ENCODE measurements at places on chromosomes 3 and 15.
A peak's percentile ranks its signal among the peaks of the same experiment; 100 is the strongest.

DNA sequence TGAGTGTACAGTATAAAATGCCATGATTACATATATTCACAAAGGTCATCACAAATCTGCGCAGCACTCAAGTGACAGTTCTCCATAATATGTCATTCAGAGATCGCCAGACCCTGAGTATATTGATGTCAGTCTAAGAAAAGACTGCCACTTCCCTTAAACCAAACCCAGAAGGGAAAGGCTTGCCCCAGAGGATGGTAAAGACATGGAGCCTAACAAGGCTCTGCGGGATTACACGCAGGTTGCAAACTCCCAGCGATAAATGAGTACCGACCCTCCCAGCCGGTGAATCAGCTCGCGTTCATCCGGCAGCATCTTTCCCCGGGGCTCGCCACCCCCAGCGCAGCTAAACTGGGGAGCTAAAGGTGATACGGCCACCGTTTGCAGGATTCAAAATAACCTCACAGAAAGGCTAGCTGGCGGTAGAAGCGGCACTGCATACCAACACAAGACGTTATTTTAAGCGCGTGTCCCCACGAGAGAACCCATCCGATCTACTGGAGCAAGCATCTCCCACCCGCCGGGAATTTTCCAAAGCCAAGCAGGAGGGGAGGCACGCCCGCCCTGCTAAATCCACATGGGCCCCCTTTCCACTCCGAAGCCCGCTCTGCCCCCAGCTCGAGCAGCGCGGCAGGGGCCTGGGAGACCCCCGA lies 643 bp downstream of the MYO5A start:
- peak; percentile 35 for DNase-seq

DNA sequence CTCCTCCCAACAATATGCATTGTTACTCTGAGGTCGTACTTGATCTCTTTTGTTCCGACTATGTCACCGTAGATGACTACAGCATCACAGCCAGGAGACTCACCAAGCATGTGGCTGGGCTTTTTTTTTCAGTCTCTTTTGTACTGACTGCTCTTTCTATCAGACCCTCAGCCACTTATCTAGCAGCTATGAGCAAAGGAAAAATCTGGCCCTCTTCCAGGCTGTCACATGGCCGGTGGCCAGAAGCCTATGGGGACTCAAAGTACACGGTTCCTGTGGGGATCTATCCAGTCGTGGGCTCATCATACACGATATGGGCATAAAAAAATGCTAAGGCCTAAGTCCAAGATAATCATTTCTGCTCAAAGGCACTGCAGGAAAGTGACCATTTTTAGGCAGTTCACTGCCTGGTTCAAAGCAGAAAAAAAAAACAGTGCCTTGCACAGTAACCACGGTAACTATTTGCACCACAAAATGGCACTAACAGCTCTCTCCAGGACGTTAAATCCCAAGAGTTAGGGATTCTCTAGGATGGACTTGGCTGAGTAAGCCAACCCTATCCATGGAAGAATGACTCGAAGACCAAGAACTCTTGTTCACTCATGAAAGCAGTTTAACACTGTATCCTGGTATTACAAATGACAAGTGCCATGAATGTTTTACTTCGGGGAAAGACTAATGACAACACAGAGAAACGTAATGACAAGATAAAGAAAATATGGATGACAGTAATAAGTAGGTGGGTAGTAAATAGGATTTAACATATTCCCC lies 50.3 kb downstream of the SHQ1 start:
- no peak for DNase-seq

- DNase-seq: no peak
These were observed 381.6 kb downstream of the FEZF2 start for GRCh38 chr3:61991706-61992105.

DNA sequence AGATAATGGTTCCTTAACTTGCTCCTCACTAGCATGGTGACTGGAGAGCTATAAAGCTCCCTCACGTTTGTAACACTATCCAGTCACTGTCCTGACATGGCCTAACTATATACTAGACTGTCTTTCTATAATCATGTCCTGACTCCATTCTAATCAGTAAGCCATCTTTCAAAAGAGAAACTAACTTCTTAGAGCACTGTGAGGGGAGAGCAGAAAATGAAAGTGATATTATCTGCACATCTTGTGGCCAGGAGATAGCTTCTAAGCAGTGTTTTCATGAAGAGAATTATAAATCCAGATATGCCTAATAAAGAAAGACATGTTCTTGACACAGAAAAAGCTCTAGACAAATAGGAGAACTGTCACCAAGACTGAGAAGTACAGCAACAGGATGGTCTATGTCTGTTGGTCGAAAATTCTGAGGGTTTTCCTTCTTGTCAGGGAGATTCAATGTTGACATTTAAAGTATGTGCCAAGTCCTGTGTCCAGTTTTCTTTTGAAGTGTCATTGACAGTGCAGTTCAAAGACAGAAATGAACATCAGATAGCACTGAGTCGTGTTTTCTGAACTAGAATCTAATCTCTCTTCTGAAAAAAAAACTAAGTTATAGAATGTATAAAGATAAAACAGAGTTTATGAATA lies 230.6 kb upstream of the PEX5L start:
- DNase-seq: no peak

DNA sequence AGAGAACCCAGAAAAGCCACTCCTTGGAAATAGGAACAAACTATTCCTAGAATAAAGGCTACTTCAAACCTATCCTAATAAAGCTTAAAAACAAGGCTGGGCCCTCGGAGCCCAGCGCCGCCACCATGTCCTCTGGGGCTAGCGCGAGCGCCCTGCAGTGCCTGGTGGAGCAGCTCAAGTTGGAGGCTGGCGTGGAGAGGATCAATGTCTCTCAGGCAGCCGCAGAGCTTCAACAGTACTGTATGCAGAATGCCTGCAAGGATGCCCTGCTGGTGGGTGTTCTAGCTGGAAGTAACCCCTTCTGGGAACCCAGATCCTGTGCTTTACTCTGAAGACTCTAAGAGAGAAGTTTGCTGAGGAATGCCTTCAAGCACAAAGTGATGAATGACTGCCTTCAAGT lies 63.2 kb downstream of the ADAM10 start:
- no peak for DNase-seq

GRCh38 chr3:174247687-174248152 lies 611.4 kb upstream of the NAALADL2 start:
- no peak for DNase-seq

DNA sequence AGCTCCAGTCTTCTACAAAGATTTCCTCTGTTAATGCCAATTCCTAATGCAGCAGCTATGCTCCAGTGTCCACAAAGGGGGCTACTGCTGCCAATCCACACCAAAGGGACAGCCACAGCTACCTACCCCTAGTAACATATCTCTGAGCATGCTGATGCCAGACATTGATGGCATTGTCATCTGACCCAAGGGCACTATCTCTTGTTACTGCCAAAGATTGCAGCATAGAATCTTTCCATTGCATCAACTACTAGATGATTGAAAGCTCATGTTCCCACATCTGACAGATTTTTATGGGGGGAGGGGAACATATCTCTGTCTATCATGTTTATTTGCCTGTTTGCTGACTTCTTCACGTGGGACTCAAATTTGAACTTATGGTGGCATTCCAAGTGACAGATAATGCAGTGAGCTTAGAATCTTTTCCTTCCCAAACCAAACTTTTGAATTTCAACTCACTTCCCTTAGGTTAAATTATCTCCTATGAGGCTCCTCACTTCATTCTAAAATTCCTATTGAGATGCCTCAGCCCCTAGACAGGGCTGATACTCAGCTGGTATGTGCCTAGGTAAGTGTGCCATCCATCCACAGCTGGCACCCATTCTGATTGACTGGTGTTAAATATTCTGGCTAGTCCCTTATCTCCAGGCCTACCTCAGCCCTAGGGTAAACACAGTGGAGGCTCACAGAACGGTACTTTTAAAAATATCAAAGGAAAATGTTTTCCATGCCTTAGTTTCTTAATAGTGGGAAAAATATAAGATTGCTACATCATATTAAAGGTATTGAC lies 100.3 kb downstream of the STRIT1 start:
- no peak for DNase-seq

GRCh38 chr3:40047406-40047805 lies 238.0 kb downstream of the MYRIP start:
- no peak for DNase-seq

DNA sequence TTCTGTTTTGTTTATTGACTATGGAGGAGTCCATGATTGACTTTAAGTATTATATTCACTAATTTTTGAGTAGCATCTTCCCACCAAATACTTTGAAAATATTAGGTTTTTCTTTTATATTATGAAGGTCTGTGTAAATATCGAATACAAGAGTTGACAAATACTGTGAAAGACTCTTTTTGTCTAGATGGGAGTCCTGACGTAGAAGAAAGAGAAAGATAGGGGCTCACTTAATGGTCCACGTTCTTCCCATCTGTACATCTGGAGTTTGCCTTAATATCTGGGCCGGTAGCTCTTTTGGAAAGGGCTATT lies 7.8 kb upstream of the UTS2B start:
- no peak for DNase-seq
